ENCODE measurements at places on chromosomes 5 and 9.

DNA sequence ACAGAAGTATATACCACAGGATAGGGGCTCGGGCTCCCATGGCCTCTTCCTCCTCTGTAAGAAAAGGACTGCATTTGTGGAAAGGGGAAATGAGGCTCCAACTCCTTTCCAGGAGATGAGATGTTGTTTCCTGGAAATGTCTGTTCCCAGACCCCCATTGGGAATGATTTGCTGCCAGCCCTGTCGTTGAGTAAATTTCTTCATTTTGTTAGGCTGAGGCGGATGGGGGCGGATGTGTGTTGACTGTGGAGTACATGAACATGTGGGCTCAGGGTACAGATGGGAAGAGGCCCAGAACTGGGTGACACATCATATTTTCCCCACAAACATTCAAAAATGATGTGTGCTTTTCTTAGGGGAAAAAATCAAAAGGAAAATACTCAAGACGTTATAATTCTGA is 28.8 kb upstream of the TNFAIP8 start:
- no peak for DNase-seq

DNA sequence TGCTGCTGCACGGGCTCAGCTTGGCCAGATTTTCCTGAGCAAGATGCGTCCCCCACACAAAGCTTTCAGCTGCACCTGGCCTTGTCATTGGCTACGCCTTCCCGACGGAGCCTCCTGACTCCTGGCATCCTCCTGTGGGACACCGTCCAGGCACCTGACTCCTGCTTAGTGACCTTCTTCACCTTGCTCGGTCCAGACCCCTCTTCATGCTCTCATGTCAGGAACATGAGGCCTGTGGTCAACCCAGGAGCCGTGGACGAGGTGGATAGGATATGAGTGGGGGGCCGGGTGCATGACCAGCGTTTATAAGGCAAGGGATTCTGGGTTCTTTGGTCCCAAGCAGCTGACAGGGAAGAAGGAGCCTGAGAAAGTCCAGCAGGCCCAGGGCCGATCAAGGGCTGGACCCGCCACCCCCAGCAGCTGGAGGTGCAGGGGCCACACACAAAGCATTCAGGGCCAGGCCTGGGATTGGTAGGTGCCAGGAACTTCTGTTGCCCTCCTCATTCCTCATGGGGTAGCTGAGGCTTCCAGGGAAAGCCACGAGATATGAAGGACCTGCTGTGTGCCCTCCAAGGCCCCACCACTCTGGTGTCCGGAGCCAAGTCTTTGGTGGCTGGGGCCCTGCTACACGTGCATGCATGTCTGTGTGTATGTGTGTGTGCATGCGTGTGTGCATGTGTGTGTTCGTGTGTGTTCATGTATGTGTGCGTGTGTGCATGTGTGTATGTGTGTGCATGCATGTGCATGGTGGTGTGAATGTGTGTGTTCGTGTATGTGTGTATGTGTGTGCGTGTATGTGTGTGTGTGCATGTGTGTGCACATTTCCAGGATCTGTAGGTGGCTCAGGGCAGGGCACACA is 34.9 kb downstream of the SLC6A3 start:
- DNase-seq = no peak

GRCh38 chr5:29568028-29568427 is 1625.5 kb upstream of the CDH6 start:
- DNase-seq = no peak

DNA sequence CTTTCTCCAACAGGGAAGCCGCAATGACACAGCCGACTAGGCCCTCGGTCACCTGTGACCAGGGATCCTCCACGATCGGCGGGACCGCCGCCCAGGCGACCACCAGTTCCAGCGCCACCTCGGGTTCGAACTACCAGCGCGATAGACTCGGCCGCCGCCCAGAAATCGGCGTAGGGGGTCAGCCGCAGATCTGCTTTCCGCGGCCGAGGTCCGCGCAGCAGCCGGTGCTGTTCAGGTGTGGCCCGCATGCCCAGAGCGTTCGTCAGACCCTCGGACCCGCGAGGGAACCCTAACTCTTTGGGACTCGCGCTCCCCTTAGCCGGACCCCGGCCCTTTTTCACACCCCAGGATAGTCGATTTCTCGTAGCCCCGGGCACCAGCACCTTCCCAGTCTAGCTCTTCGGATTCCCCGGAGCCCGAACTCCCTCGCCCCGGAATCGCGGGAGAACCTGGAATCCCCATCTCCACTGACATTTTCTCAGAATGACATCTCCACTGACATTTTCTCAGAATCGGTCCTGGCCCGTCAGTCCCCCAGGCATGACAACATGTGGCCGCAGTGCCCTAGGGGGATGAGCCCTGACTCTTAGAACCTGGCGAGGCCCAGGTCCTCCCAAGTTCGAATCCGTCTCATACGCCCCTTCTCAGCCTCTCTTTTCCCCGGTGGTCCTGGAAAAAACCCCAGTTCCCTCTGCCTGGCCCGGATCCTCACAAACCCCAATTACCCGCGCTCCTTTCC is 428 bp downstream of the C5orf52 start:
- no peak for DNase-seq

DNA sequence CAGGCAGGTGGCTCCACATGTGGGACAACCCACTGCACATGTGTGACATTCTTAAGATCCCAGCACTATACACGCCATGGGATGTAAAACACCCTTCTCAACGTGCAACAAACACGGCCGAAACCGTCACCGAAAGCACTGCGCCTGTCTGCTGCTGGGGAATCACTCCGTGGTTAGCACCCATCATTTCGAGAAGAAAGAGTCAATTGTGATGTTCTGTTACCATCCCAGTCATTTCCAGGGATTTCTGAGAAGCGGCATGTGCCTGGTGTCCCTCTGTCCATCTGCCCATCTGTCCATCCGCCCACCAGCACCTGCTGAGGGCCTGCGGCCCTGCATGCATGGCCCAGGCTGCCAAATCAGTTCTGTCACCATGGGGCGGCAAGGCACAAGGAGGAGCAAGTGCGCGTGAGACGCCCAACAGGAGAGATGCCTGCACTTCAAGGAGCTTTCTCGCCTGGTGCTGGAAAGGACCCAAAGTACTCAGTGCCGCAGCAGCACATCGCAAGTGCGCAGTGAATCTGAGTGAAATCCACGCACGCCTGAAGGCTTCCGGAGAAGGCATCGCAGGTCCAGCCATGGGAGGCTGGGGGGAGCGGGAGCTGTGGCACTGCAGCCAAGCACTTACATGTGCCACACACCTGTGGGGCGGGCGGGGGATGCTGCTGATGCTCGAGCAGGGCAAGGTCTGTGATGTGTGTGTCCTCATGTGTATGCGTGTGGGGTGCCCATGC is 38.0 kb downstream of the VAV2 start:
- DNase-seq = no peak
